ENCODE measurements at places on chromosomes 1 and 21.

DNA sequence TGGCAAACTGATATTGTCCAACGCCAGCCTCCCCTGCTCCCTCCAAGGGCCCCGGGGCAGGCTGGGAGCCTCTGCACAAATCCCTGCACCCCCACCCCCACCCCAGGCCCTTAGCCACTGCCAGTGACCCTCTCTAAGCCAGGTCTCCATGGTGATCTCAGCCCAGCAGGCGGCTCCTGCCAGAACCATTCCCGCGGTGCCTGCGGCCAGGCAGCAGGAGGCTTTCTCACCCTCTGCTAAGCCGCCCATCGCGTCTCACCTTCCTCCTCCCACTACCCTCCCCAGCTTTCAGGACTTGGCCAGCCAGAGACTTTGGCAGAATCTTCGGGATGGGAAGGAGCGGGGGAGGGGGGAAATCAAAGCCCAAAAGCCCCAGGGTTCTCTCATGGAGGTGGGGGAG lies 46.8 kb upstream of the WASF2 start:
- no peak for DNase-seq

- no peak for DNase-seq
Observed at GRCh38 chr1:217911908-217912307, 280.8 kb downstream of the SPATA17 start.

- DNase-seq = no peak
Observed at GRCh38 chr1:37342736-37343135, 131.6 kb upstream of the ZC3H12A start.

DNA sequence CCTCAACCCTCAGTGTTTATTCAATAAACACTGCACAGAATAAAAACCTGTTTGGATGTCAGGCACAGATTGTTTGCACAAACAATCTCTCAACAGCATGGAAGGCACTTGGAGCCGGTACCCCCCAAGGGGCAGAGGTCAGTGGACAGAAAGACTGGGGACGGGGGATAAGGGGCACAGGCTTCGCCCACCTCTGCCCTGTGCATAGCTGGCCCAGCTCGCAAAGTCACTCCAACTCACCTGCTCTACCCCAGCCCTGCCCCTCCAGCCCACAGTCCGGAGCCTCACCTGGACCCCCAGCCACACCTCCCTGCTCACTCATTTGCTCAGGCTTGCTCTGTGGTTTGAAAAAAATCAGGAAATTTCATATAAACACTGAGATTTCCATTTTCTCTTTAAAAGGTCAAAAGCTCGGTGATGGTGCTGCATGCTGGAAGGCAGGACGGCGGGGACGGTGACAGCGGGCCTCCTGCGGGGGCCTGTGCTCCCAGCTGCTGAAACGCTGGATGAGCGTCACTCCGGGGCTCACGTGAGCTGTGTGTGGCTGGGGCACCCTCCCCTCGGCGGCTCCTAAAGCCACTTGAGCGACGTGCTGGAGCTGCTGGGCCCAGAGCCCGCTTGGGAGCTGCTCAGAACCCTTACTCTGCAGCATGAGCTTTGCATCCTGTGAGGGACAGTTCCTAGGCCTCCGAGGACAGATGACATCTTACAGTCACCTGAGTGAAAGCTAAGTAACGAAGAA lies 54.5 kb downstream of the PRDM15 start:
- no peak for DNase-seq

DNA sequence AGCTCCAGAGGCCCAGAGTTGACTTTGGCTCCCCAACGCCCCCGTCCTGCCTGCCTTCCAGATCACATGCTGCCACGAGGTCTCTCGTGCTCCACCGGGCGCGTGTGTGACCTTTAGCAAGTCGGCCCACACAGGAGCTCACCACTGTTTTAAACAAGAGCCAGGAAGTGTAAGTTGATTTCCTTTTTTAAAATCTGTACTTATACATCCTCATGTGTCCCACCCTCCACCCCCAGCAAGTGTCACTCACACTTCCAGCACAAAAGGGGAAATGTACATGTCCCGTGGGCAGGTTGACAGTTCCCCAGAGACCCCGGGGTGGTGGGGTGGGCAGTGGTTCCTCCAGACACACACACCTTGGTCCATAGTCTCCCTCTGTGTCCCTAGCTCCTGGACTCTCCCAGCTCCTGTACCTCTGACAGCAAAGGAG lies 84.4 kb downstream of the STUM start:
- DNase-seq = no peak

DNA sequence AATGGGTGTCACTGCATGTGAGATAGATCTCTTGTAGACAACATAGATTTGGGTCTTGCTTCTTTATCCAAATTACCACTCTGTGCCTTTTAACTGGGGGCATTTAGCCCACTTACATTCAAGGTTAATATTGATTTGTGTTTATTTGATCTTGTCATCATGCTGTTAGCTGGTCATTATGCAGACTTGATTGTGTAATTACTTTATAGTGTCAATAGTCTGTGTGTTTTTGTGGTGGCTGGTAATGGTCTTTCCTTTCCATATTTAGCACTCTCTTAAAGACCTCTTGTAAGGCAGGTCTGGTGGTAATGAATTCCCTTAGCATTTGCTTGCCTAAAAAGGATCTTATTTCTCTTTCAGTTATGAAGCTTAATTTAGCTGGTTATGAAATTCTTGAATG lies 29.6 kb downstream of the ZNF691 start:
- no peak for DNase-seq

All from activated gamma-delta T cell treated with anti-CD3 and anti-CD28 coated beads, Interleukin-2, amount 50 U/mL, for 16 hours (primary cell).